ENCODE measurements at places on chromosomes 2 and 18. TPM values are rescaled to one million over a fixed set of nuclear protein-coding genes. Genes with fewer than 3 reads are reported as not detected.

ERICH2 gene
- 12.3 TPM for polyA plus RNA-seq

CHST10 gene
- polyA plus RNA-seq = 32.1 TPM

RAB17 gene
- 20.7 TPM for polyA plus RNA-seq

LYPD1 gene
- 1.2 TPM for polyA plus RNA-seq

RFTN2 gene
- polyA plus RNA-seq = 20.2 TPM

GPBAR1 gene
- 1.2 TPM for polyA plus RNA-seq

TXNDC2 gene
- 0.08 TPM for polyA plus RNA-seq

GAD1 gene
- 1.7 TPM for polyA plus RNA-seq

- peak; percentile 20 for DNase-seq
These were observed 234.3 kb downstream of the SEPTIN10 start for GRCh38 chr2:109379507-109379906.

GRCh38 chr2:215531284-215531683, 95.4 kb upstream of the FN1 start:
- no peak for DNase-seq

GRCh38 chr2:171260471-171261424, 100.1 kb upstream of the TLK1 start:
- DNase-seq = no peak

DNA sequence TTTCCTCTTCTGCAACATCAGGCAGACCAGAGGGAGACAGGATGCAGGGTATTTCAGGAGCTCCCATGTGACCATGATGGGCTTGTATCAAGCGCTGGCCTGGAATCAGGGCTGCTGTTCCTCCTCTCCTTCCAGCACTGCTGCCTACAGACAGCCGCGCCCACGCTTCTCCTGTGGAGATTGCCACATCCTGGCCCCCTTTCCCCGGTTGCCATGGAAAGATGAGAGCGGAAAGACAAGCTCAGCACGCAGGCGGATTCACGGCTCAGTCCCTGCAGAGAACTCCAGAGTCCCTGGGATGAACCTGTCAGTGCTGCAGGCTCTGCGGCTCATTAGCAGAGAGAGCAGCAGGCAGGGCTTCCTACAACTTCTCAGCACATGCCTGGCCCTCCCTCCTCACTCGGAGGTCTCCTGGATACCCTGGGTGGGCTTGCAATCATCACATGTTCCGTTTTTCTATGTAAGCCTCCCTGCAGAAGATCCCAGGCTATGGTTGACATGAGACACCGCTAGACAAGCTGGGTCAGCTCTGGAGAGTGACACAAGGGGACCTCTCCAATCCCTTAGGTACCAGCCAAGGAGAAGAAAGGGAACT, 497.8 kb upstream of the MYT1L start:
- no peak for DNase-seq

- no peak for DNase-seq
These were observed 242.3 kb downstream of the SRBD1 start for GRCh38 chr2:45368792-45369191.

DNA sequence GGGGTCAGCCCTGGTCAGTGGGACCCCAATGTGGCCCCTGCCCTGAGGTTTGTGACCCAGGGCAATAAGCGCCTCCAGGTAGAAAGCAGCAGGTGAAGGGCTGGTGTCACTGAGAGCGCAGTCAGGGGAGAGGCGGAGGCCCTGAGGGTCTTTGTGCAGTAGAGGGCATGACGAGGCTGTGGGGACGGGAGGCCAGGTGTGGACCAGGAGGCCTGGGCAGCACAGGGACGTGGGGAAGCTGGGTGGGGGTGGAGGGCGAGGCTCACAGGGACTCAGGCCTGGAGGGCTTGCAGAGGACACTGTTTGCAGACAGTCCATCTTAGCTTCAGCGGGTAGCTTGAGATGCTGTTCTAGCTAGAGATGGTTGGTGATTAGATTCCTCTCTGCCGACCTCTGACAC, 32.0 kb downstream of the TRAF3IP1 start:
- DNase-seq = no peak

GRCh38 chr2:26086155-26086637, 52.3 kb downstream of the RAB10 start:
- no peak for DNase-seq

GRCh38 chr2:99480390-99480789, 9.4 kb downstream of the REV1 start:
- no peak for DNase-seq

Data from left lung (tissue), 14 donors.